ENCODE measurements at places on chromosomes 1 and 21.

DNA sequence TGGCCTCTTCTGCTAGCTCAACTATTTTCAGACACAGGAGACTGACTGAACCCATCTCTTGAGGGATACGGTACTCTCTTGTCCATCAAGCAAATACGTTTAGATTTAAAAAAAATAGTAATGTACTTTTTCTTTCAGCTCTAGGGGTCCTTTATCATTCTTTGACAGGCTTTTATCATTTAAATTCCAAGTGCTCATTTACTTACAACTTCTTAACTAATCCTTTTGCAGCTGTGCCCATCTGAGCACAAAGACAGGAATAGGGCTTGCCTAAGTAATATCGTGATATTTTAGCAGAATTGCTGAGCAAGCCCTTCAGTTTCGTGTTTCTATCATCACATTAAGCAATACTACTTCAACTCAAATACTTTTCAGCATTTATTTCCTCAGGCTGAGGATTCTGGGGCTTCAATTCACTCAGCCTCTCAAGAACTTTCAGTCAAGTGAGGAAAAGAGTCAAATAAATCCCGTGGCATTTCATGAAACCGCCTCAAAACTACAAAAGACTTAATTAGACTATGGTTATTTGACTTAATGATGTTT lies 317.6 kb downstream of the BACH1 start:
- DNase-seq, result no peak

DNA sequence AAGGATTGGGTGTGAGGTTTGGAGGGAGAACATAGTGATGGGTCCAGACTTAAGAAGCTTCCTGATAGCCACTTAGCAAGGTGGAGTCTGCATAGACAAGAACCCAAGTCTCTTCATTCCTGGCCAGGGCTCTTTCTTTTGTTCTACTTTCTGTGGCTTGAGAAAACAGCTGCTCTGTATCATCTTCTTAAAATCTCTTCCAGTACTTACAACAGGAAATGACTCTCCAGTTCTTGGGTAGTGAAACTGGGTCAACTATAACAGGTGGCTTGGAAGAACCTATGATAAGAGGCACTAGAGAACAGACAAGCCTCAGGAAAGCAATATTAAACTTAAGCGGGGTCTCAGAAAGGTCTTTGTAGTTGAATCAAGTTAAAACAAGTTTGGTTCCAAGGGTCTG lies 148.1 kb upstream of the USP24 start:
- DNase-seq, result no peak

DNA sequence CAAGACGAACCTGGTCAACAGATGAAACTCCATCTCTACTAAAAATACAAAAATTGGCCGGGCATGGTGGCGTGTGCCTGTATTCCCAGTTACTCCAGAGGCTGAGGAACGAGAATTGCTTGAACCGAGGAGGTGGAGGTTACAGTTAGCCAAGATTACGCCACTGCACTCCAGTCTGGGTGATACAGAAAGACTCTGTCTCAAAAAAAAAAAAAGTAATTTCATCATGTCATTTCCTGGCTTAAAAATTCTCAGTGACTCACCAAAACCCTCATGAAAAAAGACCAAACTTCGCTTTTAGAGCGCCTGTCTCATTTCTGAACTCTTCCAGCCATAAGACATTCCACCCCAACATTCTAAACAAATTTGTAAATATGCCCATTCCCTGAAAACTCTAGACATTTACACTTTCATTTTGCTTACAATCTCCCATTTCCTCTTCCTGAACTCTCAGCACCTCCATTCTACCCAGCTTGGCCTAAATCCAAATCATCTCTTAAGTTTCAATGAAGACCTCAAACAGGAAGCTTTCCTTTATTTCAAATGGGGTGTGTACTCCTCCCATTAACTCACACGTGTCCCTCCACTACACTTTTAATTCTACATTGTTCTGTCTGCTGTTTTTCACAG lies 50.5 kb upstream of the PRRC2C start:
- DNase-seq, result no peak

- DNase-seq, result no peak
Observed at GRCh38 chr1:48492392-48492791, 20.4 kb upstream of the SPATA6 start.

DNA sequence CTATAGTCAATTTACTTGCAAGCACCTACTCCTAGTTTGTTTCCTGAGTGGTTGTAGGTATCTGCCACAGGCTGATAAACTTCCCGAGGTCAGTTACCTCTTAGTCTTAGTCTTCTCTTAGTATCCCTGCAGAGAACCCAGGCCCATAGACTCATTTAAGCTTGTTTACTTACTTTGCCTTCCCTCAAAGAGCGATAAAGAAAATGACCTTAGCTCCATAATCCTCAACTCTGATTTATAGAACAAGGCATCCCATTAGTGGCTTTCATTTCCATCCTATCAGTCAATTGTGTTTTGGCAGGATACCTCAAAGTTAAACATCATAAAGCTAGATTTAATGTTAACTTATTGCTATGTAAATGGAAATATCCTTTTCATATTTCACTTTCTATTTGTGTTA lies 119.7 kb downstream of the UCHL5 start:
- DNase-seq, result no peak

GRCh38 chr1:114324662-114324965 lies 170.9 kb upstream of the SYT6 start:
- DNase-seq, result no peak

DNA sequence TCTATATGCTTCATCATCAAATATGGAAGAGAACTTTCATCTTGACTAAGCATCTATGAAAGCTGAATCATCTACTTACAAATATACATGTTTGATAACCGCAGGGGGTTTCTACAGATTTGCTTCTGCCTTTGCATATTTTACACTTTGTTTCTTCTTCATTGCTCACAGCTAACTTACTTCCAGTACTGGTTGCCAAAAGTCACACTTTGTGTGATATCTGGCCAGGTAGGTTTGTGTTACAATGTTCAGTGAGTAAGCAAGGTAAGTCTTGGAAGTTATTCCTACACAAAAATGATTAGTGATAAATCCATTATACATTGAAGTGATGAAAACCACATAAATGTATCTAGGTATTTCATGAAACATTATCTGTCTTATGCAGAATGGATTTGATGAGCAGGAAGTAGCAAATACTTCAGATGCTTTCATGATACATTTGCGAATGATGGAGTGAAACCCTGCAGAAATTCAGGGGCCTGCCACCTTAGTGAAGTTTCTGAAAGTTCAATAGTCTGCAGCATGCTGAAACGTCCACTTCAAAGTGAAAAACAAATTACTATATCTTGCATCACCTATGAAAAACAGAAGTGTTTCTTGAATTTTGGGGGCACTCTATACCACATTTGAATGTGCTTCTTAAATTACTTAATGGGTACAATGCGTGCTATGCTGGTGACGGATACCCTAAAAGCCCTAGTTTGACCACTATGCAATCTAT lies 187.3 kb downstream of the ATP6V1G3 start:
- no peak for DNase-seq

GRCh38 chr1:33074193-33074945 lies 6.6 kb upstream of the AZIN2 start:
- DNase-seq, result no peak

DNA sequence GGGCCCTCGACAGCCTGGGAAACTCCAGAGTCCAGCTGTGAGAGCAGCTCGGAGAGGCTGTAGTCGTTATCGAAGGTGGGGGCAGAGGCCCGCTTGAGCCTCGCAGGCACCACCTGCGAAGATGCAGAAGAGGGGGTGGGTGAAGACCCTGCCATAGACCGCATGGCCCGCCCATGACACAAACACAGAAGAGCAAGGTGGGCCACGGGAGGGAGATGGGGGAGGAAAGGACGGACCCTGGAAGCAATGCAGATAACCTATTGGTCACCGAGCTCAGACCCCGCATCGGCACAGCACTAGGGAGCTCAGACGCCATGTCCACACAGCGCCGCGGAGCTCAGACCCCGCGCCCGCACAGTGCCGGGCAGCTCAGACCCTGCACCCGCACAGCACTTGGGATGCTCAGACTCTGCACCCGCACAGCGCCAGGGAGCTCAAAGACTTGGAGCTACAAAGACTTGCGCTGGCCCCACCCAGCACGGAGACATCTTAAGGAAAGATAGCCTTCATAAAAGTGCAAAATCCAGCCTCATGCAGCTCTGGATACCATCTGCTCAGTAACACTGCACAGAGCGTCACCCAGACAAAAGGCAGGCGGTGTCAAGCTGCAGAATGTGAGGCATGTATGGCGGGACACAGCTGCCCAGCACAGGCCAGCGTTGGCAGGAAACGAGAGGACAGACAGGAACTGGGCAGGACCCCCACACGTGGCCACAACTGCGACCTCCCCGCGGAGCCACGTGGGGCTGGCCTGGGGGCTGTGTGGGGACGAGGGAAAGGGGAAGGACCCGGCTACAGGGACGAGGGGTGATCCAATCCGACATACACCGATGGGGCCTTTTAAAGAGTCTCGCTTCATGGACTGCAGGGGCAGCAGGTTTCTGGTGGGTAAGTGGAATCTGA lies 22.6 kb downstream of the RIPK4 start:
- no peak for DNase-seq

DNA sequence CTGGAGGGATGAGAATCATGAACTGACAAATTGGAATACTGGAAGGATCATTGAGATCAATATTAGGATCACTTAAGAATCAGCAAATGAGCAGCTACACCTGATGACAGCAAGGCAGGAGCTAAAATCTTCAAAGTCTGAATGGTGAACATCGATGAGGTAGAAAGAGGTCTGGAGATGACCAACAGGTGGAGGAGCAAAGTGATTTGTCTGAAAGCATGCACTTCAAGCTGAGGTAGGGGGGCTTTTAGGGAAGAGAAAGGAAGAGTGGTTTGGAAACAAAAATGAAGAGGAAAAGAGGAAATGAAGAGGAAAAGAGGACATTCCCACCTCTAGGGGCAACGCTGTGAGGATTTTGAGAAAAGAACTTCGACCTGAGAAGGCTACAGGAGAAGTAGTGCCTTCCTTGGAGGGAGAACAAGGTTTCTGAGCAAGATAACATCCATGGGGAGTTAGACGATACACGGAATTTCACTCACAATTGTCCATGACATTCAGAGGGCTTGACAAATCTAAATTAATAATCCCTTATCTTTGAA lies 79.0 kb downstream of the APP start:
- no peak for DNase-seq
